ENCODE measurements at places on chromosomes 12 and 14.

DNA sequence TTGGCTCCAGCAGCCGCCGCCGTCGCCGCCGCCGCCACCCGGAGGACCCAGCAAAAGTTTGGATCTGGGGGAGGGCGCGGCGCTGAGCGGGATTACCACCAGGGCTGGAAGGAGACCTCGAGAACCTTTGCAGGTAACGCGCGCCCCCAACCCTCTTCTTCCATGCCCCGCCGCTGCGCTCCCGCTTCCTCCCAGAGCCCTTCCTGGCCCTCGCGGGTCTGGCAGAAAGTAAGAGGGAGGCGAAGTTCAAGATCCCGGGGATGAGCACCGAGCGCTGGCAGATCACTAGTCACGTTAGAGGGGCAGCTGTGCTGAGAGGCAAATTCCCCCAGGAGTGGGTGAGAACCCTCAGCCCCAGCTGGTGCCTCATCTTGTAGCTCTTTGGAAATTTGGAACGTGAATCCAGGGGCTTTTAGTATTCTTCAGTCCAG lies 3.9 kb downstream of the FLRT2 start:
- DNase-seq = peak; percentile 63

GRCh38 chr12:79407671-79408622 lies 282.8 kb downstream of the PAWR start:
- peak; percentile 91 for DNase-seq

DNA sequence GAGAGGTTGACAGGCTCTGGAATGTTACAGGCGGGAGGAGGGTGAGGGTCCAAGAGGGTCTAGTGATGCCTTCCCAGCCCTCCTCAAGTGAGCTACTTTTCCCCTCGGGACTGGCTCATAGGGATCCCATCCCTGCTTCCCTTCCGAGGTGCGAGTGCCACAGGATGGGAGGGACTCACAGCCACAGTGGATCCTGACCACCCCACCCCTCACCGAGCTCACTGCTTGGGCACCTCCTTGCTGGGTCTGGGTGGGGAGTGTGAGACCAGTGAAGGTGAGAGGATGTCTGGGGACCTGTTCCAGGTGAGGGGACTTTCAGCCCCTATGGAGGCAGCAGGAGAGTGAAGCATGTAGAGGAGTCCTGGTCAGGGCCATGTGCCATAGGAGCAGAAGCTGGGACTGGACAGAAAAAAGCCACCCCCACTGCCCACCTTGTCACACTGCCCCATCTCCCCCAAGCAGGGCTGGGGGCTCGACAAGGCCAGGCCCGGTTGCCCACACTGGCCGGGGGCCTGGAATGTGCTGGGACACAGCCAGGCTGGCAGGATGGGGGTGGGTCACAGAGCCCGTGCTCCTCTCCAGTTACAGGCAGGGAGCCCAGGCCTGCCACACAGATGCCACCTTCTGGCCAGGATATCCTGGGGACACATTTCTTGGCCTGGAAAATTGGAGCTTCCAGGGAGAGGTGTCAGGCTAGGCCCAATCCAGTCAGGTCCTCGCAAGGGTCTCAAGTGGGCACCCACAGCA lies 1.7 kb upstream of the TNS2 start:
- DNase-seq = peak; percentile 85

DNA sequence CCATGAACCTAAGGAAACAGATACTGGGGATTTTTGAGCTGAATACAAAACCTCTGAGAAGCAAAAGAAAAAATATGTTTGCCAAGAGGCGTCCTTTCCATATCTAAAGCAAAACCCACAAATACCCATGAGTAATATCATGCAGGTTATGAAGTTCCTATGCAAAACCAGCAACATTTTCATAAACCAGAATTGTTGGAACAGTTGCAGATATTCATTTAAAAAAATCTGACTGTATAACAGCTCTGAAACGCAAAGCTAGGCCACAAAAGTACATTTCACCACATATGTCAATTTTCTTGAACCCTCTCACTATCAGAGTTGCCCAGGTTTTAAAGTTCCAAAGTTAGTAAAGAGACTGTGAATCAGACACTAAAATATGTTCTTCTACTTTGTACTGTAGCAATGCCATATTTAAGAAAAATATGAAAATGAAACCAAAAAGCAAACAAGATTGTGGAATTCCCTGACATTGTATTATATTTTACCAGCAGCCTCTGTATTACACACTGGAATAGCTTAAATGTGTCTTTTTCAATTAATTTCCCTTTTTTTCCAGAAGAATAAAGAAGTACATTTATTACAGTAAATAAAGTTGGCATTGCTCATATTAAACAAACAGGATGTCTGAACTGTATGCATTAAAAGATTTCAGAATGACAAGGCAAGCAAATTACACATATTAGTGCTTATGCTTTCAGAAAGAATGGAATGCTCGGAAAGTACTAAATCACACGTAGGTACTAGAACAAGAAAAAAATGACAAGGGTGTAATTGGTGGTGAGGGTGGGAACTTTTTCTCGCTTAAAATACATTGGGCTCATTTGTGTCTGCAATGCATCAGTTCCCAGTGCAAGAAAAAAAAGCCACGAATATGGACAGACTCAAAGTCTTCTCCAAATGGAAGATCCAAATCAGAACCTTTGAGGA lies 33.6 kb upstream of the HIF1A start:
- no peak for DNase-seq

DNA sequence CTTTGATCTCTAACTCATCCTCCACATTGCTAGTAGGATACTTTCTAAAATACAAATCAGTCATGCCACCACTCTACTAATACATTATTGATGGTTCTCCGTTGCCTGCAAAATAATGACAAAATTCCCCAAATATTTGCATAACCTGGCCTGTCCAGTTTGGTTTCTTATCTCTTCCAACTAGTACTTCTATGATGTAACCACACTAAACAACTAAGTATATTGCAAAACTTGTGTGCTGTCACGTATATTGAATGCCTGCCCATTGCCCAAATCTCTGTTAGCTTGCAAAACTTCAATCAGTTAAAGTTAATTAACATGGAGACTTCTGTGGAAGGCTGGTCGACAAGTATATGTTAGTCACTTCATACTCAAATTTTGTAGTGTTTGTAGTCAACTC lies 6.5 kb downstream of the OR6C74 start:
- no peak for DNase-seq

GRCh38 chr12:27456618-27457017 lies 10.1 kb downstream of the SMCO2 start:
- no peak for DNase-seq

DNA sequence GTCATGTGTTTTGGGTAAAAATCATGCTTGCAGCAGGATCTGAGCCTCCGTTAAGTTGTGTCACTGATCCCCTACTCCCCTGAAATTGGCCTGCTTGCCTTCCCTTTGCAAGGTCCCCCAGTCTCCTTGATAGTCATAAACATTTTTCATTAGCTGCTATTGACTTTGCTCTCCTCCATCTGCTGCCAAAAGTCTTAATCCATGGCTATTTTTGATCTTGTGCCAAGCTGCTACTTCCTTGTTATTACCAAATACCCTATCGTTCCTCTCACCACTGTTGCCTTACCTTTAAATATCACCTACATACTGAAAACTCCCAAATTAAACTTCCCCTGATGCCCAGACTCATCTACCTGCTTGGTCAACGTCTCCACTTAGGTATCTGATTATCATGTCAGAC lies 148.3 kb downstream of the PHLDA1 start:
- DNase-seq = no peak

GRCh38 chr12:16369156-16369555 lies 21.7 kb downstream of the MGST1 start:
- DNase-seq = no peak

- DNase-seq = no peak
Measured at GRCh38 chr14:100988011-100988410, 84.5 kb upstream of the RTL1 start.
